ENCODE measurements at places on chromosomes 2 and 18. TPM values are rescaled to one million over a fixed set of nuclear protein-coding genes. Genes with fewer than 3 reads are reported as not detected.

CD207 gene
- 0.10 TPM for total RNA-seq

GRHL1 gene
- total RNA-seq = 3.9 TPM

SLC14A1 gene
- 2.5 TPM for total RNA-seq

TMEM37 gene
- not detected for total RNA-seq

C2orf66 gene
- not detected for total RNA-seq

IL18RAP gene
- total RNA-seq = 33.5 TPM

IKZF2 gene
- total RNA-seq = 12.6 TPM

SCN9A gene
- 0.63 TPM for total RNA-seq

POTEI gene
- total RNA-seq = under 0.01 TPM

SEMA4C gene
- 7.5 TPM for total RNA-seq

NT5DC4 gene
- not detected for total RNA-seq

PLEKHB2 gene
- 105 TPM for total RNA-seq

CDKL4 gene
- not detected for total RNA-seq

IL36RN gene
- not detected for total RNA-seq

BARD1 gene
- total RNA-seq = 24.1 TPM

VWC2L gene
- total RNA-seq = under 0.01 TPM

CYRIA gene
- 63.3 TPM for total RNA-seq

NCK2 gene
- total RNA-seq = 82.7 TPM

SLC39A6 gene
- total RNA-seq = 18.1 TPM

GREB1 gene
- total RNA-seq = 0.10 TPM

SH2D6 gene
- total RNA-seq = 0.42 TPM

FEV gene
- not detected for total RNA-seq

ACOXL gene
- 0.10 TPM for total RNA-seq

IAH1 gene
- 36.9 TPM for total RNA-seq

ABHD1 gene
- 0.10 TPM for total RNA-seq

AQP12B gene
- not detected for total RNA-seq

MC4R gene
- total RNA-seq = not detected

SPR gene
- 1.2 TPM for total RNA-seq

SKA1 gene
- total RNA-seq = 0.73 TPM

CGREF1 gene
- 0.10 TPM for total RNA-seq
